ENCODE measurements at places on chromosomes 2 and 18. TPM values are rescaled to one million over a fixed set of nuclear protein-coding genes. Genes with fewer than 3 reads are reported as not detected.

- no peaks in the 10 kb centered on the region for H3K27me3 ChIP-seq
- no peaks in the 10 kb centered on the region for H3K36me3 ChIP-seq
- H3K4me1 ChIP-seq, result peaks cover 17% of the 10 kb centered on the region
- H3K27ac ChIP-seq, result no peak overlapping the region
- H3K4me3 ChIP-seq, result no peak overlapping the region
Observed at GRCh38 chr18:11147962-11148679, 1.2 kb downstream of the PIEZO2 start.

GRCh38 chr2:163155279-163155883 lies 316.8 kb upstream of the KCNH7 start:
- no peak for DNase-seq
- H3K27ac ChIP-seq, result no peak overlapping the region
- no peaks in the 10 kb centered on the region for H3K27me3 ChIP-seq
- no peak overlapping the region for H3K4me3 ChIP-seq

DNA sequence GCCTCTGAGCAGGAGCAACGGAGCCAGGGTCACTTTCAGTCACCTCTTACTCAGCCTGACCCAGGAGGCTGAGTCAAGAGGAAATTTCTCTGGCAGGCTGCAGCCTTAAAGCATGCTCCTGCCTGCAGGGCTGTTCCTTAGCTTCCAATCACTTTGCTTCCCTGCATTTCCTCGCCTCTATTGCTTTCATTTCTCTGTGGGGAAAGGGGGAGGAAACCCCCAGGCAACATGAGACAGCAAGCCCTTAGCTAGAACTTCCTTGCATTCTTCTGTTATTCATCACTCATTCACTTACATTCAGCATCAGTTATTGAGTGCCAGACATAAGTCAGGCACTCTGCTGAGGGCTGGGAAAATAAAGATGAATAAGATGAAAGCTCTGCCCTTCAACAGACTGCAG lies 13.0 kb downstream of the XDH start:
- no peak overlapping the region for H3K4me3 ChIP-seq
- DNase-seq, result no peak
- H3K27ac ChIP-seq, result no peak overlapping the region
- H3K36me3 ChIP-seq, result no peaks in the 10 kb centered on the region
- H3K4me1 ChIP-seq, result no peaks in the 10 kb centered on the region

The TCF4 gene
- 190 TPM for total RNA-seq
